Activated CD4-positive, CD25-positive, alpha-beta regulatory T cell treated with anti-CD3 and anti-CD28 coated beads, Interleukin-2, amount 50 U/mL, for 72 hours (primary cell): ENCODE measurements at places on chromosomes 2 and 18.
A peak's percentile ranks its signal among the peaks of the same experiment; 100 is the strongest.

DNA sequence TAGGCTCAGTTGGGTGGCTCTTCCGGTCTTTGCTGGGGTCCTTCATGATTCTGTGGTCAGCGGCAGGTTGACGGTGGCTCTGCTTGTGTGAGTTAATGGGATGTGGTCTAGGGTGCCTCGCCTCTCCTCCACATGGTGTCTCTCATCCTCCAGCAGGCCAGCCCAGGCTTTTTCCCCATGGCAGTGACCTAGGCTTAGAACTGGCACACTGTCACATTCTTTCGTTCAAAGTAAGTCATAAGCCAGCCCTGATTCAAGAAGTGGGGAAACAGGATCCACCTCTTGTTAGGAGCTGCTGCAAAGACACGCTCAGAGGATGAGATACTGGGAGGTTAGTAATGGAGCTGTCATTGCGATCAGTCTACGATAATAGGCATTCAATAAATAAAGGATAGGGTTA is 46.0 kb upstream of the CTIF start:
- DNase-seq: no peak

GRCh38 chr2:75896779-75897366 is 186.2 kb upstream of the GCFC2 start:
- DNase-seq: no peak

DNA sequence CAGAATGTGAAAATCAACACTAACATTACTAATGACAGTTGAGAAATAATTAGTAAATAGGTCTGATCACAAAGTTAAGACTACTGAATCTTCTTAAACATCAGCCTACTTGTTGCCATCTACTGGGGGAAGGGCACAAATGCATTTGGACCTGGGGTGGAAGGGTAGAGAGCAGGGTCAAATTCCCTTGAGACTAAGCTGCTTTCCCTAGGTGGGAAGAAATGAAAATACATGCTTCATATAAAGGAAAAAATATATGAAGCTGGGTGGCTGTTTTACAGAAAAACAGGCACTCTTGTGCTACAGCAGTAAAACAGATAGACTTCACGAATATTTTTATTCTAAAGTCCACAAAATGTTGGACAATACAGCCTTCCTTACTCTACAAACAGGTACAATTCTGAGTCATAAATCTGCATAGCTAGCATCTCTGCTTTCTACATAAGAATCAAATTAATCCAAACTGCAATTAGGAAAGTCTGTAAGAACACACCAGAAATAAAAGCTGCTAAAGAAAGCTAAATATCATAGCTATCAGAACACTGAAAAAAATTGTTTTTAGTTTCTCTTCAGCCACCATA is 10.9 kb downstream of the TRIP12 start:
- no peak for DNase-seq

- no peak for DNase-seq
Measured at GRCh38 chr2:74317701-74318100, 25.5 kb downstream of the SLC4A5 start.

DNA sequence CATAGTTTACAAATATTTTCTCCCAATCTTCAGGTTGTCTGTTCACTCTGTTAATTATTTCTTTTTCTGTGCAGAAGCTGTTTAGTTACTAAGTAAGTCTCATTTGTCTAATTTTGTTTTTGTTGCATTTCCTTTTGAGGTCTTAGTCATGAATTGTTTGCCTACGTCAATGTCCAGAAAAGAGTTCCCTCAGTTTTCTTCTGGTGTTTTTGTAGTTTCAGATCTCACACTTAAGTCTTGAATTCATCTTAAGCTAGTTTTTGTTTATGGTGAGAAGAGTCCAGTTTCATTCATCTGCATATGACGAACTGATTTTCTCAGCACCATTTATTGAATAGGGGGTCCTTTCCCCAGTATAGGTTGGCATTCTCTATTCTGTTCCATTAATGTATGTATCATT is 1252.2 kb upstream of the TMEFF2 start:
- DNase-seq: no peak

- DNase-seq: no peak
Measured at GRCh38 chr2:10478916-10479315, 30.8 kb upstream of the ODC1 start.

GRCh38 chr2:100427627-100428258 is 10.3 kb upstream of the CHST10 start:
- DNase-seq: peak; percentile 52

- DNase-seq: no peak
Measured at GRCh38 chr2:181396256-181397123, 60.7 kb upstream of the ITGA4 start.

DNA sequence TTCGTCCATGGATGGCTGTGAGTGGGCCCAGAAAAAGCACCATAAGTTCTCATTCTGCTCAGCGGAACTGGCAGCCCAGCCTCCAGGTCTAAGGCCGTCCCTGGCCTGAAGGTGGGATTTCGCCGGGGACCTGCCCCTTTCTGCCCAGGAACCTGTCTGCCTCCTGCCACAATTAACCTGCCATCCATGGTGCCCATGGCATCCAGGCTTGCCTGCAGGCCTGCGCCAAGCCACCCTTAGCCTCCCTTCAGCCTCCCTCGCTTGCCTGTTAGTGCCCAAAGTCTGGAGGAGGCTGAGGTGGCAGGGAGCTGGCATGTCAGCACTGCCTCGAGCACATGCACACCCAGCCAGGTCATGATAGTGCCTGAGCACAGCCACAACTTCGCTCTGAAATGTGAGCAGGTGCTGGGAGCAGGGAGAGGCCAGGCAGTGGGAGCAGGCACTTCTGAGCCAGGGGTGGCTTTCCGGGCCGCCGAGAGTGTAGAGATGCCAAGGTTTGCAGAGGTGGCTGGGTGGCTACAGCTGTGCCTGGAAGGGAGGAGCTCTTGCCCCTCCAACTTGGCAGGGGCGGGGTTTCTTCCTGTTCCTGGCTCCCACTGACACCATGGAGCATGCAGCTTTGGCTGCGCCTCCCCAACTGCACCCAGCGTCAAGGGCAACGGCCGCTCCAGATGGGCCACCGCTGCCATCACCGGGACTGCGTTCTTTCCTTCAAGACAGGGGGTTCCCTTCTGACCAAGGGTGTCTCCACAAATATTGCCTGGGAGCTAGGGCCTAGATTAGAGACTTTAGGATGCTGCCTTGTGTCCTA is 648.9 kb upstream of the VRK2 start:
- no peak for DNase-seq

- no peak for DNase-seq
Measured at GRCh38 chr2:172329774-172330671, 97.4 kb upstream of the ITGA6 start.

GRCh38 chr2:21427606-21428005 is 303.8 kb downstream of the TDRD15 start:
- DNase-seq: no peak

DNA sequence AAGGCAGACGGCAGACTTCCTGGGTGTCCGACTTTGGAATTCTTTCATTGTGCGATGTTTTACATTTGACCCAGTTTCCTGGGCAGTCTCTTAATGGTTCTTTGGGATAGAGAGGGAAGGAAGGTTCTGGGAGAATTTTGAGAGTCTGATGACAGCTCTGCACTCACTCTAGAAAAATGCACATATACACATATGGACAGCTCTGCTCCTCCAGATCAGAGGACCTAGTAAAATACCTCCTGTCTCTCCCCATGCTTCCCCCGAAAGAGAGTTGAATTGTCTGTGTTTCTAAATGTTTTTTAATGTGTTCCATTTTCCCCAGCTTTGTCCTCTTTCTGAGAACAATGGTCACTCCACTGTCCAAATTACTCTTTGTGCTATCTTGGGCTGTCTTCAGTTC is 102.0 kb upstream of the CXCR4 start:
- no peak for DNase-seq

DNA sequence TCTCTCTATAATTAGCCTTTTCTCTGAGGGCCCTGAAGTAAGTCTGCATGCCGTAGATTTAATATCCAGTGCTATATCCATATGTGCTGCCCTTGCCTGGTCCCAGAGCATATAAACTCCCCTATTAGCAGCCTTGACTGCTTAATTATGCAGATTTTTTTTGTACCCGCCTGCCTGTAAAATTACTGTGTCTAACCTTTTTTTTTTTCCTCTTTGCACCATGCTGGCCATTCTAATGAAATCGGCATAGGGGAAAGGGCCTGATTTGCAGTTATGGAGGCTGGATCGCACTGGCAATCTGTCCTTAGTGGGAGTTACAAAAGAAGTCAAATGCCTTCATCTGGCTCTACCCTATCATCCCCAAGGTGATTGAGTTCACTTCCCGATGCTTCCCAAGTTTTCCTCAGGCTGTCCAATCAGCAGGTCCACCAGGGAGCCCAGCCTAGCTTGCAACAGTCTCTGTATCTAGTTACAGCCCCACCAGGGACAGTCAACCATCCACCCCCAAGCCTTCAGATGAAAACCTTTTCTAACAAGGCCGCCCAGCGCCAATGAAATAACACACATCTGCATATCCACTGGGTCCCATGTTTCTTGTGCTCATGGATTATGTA is 239.0 kb downstream of the ZNF521 start:
- no peak for DNase-seq

DNA sequence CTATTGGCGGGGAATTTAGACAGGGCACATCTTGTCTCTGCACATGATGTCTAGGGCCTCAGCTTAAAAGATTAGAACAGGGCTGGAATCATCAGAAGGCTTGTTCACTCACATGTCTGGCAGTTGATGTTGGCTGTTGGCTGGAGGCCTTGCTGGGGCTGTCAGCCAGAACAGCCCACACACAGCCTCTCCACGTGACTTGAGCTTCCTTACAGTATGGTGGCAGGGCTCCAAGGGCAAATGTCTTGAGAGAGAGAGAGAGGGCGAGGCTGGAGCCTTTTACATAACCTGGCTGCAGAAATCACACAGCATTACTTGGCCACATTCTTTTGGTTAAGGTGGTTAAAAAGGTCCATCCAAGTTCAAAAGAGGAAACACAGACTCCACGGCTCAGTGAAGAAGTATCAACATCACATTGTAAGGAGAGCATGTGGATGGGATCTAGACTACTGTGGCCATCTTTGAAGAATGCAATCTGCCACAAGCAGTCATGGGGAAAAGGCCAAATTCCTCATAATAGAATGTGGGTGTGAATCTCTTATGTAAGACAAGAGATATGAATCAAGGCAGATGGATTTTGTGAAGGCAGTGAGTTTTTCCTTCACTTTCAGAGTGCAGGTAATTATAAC is 30.4 kb downstream of the SRSF7 start:
- no peak for DNase-seq

DNA sequence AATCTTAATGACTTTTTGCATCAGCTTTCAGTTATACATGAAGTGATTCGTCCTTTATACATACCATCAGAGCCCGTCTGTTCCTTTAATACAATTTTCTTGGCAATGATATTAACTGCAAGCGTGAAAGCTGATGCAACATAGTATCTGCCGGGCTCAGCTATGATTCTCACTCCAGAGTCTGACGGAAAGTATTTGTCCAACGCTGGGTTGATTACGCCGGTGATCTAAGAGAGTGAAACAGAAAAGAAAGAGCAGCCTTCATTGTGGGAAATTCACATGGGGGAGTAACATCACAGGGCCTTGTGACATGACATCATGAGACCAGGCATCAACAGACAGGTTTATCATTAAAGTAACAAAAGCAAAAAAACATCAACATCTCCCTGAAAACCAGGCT is 6.2 kb downstream of the ODC1 start:
- no peak for DNase-seq

DNA sequence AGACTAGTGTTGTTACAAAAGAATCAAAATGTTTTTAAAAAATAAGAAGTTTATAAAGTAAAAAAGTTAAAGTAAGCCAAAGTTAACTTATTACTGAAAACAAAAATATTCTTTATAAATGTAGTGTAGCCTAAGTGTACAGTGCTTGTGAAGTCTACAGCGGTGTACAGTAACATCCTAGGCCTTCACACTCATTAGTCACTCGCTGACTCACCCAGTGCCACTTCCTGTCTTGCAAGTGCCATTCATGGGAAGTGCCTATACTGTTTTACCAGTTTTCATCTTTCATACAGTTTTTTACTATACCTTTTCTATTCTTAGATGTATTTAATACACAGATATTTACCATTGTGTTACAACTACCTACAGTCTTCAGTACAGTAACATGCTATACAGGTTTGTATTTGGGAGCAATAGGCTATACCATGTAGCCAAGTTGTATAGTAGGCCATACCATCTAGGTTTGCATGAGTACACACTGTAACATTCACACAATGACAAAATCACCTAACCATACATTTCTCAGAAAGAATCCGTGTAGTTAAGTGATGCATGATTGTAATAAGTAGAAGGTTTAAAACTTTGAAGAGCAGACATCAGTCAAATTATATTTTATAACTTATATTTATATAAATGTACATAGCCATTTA is 13.4 kb downstream of the SERPINB7 start:
- no peak for DNase-seq

DNA sequence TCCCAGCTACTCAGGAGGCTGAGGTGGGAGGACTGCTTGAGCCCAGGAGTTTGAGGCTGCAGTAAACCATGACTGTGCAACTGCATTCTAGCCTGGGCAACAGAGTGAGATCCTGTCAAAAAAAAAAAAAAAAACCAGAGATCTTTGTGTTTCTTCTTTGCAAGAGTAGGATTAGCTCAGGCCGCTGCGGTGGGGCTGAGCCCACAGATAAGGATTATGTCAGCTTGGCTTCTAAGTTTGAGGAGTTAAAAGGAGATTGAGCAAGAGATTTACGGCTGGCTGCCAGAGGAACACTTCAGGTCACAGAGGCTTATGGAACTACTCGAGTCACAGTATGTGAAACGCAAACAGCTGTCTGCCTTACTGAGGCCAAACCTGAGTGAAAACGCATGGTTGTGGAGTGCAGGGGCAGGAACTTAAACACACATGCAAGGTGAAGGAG is 146.7 kb upstream of the L3MBTL4 start:
- DNase-seq: no peak

DNA sequence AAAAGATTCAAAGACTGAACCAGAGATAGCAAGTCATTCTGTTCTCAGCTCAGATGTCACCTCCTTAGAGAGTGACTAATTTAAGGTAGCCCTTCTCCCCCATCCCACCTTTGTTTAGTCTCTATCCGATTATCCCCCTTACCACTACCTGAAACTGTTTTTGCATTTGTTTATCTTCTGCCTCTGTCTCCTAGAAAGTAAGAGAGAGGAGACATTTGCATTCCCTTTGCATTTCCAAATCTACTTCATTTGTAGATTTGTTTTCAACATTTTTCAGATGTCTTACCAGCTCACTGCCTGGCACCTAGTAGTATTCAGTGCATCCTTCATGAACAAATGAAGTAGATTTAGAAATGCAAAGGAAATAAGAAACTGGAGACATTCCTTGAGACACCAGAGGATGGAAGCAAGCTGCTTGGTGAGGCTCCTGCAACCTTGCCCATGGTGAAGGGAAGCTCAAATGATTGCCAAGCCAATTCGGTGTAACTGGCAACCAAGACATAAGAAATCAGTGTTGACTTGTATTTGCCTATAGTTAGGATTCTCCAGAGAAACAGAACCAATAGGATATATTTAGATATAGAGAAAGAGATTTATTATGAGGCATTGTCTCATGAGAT is 385.7 kb downstream of the STK39 start:
- DNase-seq: no peak

DNA sequence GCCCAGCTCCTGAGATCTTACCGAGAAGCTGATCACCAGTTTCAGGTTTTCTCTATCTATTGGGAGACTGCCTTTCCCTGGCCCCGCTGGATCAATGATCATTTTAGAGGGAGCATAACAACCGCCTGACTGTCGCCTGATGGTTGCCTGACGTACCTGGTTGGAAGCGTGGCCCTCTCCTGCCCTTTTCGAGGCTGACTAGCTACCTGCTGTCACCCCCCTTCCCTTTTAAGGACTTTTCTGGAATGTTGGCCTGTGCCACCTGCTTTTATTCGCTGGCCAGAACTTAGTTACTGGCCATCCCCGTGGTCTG is 562 bp upstream of the MFSD2B start:
- DNase-seq: no peak
